Dorsolateral prefrontal cortex (tissue), 122 donors: ENCODE measurements at places on chromosomes 3 and 15. TPM values are rescaled to one million over a fixed set of nuclear protein-coding genes. Genes with fewer than 3 reads are reported as not detected.

TRPM7 gene
- 37.0 TPM for total RNA-seq

PDCD6IP gene
- 139 TPM for total RNA-seq

GPR87 gene
- not detected for total RNA-seq

SLC24A5 gene
- total RNA-seq, result not detected

AGTR1 gene
- total RNA-seq, result 0.23 TPM

TRIM71 gene
- 0.82 TPM for total RNA-seq

MEF2A gene
- total RNA-seq, result 121 TPM

TYRO3 gene
- total RNA-seq, result 207 TPM

VEPH1 gene
- total RNA-seq, result not detected

SEMA3G gene
- 10.0 TPM for total RNA-seq

SLCO3A1 gene
- 64.3 TPM for total RNA-seq

CP gene
- 10.4 TPM for total RNA-seq

OR5H2 gene
- total RNA-seq, result not detected

HIGD1A gene
- total RNA-seq, result 203 TPM

APOD gene
- 302 TPM for total RNA-seq

HYAL3 gene
- total RNA-seq, result 12.0 TPM

FAM107A gene
- total RNA-seq, result 706 TPM

MFAP1 gene
- 24.2 TPM for total RNA-seq

TTC21A gene
- 27.9 TPM for total RNA-seq

TFG gene
- total RNA-seq, result 56.9 TPM

STAB1 gene
- 24.8 TPM for total RNA-seq

CFAP100 gene
- total RNA-seq, result 1.3 TPM

XYLB gene
- total RNA-seq, result 12.5 TPM

SLC6A1 gene
- total RNA-seq, result 240 TPM

MYO1E gene
- 38.5 TPM for total RNA-seq

TGM4 gene
- total RNA-seq, result not detected

ZNF80 gene
- not detected for total RNA-seq

CYP19A1 gene
- total RNA-seq, result not detected

CHST2 gene
- 24.6 TPM for total RNA-seq

LARP6 gene
- 78.2 TPM for total RNA-seq

ARHGEF26 gene
- 24.6 TPM for total RNA-seq

SLC9C1 gene
- total RNA-seq, result not detected

SLC12A1 gene
- total RNA-seq, result 2.1 TPM

THBS1 gene
- total RNA-seq, result 26.0 TPM

DPPA4 gene
- total RNA-seq, result not detected

TRIM42 gene
- total RNA-seq, result not detected

USP13 gene
- total RNA-seq, result 16.0 TPM

RAF1 gene
- 85.1 TPM for total RNA-seq

CLSTN2 gene
- 96.6 TPM for total RNA-seq

CLRN1 gene
- not detected for total RNA-seq

KIF15 gene
- total RNA-seq, result 1.7 TPM

ZBTB47 gene
- total RNA-seq, result 51.4 TPM

MED12L gene
- total RNA-seq, result 52.1 TPM

ATP2B2 gene
- 274 TPM for total RNA-seq

FETUB gene
- total RNA-seq, result not detected

BNC1 gene
- total RNA-seq, result not detected

LRRC57 gene
- 33.0 TPM for total RNA-seq

KIF23 gene
- 1.3 TPM for total RNA-seq

GOLGA8T gene
- not detected for total RNA-seq

NEO1 gene
- total RNA-seq, result 123 TPM

IL5RA gene
- not detected for total RNA-seq

SH2D7 gene
- not detected for total RNA-seq

KBTBD13 gene
- not detected for total RNA-seq

TMEM212 gene
- 2.0 TPM for total RNA-seq
